Jurkat, Clone E6-1 (cell line): ENCODE measurements at places on chromosomes 2 and 18.

DNA sequence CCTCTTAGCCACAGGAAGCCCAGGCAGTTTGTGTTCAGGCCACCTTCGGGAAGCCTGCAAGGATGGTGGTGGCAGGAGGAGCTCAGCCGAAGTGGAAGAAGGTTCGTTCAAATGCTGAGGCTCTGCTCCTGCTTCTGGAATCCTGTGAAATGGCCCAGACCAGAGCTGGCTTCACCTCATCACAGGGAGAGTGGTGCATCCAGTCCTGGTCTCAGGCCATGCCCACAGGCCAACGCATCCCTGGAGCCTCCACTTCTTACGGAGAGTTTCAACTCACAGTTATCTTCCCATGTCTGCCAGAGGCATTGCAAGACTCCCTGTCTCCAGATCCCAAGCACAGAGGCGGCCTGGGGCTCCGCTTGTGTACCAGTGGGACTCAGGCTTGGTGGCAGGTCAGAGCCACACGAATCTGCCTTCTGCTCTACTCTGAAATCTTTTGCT is 82.3 kb downstream of the NDUFA10 start:
- DNase-seq = no peak

DNA sequence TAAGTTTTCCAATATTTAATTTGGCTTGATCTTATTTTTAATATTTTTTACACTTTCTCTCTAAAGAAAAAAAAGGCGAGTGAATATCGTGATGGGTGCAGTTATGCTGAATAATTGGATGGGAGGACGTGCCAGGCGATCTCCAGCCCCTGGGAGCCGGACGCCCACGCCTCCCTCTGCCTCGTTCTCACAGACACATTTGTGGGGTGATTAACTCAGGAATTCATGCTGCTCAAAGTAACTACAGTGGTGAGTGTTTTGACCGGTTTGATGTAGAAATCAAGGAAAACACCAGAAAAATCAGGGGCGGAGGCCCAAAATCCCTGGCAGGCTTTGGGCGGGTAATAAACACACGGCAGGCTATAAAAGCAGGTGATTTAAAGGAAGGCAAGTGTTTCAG is 736.8 kb upstream of the SALL3 start:
- no peak for DNase-seq

GRCh38 chr2:86347401-86347800 is 10.0 kb upstream of the REEP1 start:
- no peak for DNase-seq

DNA sequence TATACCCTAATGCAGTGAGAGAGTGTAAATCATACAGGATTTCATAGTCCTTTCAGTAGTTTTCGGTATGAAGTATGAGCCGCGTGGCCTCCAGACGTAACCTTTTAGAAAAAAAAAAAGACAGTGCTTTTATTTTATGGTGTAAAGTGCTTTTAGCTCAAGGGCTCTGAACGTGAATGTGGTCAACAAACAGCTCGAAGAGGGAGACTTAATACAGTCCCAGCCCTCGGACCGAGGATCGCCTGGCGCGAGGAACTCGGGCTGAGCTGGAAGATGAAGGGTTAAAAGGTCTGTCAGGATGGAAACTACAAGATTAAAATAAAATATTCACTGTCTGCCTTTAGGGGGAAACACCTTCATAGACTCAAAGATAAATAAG is 4.0 kb upstream of the BCL11A start:
- no peak for DNase-seq

DNA sequence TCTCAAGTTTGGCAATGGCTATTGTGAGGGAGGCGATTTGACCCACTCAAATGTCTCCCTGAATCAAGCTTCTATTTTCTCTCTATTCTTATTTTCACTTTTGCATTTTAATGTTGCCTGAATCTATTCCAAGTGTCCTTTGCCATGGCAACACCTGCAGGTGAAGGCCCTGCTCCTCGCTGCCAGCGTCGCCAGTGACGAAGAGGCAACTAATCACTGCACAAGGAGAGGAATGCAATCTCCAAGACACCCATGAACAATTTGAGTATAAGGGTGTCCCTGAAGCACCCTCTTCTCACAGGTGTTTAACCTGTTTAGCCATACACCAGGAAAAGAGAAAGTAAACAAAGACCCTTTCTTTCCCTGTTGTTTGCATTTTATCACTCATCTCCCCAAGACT is 165.6 kb upstream of the VRK2 start:
- DNase-seq = no peak

DNA sequence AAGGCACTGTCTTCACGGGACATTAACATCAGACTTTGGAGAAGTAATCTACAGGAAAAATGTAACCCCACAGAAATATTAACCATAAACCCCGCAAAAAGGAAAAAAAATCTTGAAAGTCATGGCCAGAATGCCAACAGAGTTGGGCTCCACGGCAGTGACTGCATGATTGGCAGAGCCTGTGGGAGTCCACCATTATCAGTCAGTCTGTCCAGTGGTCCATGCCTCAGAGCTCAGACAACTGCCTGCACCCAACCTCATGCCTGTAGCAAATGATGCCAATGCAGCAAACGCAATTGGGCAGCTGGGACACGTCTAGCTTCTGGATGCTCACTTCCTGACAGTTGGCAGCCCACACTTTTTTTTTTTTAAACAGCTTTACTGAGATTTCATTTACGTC is 5.1 kb upstream of the PPIG start:
- no peak for DNase-seq

DNA sequence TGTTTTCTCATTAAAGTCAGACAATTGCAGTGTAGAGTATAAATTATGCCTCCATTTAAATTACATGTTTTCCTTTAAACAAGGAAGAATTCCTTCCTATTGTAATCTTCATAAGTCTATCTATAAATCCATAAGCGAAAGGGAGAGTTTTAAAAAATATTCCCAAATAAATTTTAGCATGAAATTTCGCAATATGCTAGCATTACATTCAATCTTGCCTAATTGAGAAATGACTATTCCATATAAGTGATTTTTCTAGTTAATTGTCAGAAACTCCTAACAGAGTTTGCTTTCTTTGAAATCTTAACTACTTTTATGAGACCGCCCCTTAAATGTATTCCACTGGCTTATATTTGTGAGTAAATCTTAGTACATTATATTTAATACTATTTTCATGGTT is 133.1 kb upstream of the CRIM1 start:
- DNase-seq = no peak

GRCh38 chr2:6993229-6993640 is 76.0 kb downstream of the RNF144A start:
- no peak for DNase-seq

DNA sequence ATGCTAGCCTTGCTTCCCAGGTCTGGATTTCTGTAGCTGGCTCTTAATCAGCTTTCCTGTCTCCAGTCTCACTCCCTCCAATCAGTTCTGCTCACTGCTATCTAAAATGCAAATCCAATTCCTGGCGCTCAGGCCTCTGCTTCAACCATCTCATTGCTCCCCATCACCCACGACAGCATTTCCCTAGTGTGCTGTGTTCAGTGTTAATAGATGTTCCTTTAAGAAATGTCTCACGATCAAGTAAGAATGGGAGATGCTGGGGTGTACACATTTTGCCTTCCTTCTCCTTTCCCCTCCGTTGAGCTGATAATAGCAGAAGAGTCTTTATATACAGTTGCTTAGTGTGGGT is 1.6 kb upstream of the PUM2 start:
- no peak for DNase-seq

- no peak for DNase-seq
Observed at GRCh38 chr2:108612514-108613183, 78.4 kb downstream of the LIMS1 start.

GRCh38 chr2:174051741-174052583 is 86.8 kb upstream of the SP3 start:
- DNase-seq = no peak

DNA sequence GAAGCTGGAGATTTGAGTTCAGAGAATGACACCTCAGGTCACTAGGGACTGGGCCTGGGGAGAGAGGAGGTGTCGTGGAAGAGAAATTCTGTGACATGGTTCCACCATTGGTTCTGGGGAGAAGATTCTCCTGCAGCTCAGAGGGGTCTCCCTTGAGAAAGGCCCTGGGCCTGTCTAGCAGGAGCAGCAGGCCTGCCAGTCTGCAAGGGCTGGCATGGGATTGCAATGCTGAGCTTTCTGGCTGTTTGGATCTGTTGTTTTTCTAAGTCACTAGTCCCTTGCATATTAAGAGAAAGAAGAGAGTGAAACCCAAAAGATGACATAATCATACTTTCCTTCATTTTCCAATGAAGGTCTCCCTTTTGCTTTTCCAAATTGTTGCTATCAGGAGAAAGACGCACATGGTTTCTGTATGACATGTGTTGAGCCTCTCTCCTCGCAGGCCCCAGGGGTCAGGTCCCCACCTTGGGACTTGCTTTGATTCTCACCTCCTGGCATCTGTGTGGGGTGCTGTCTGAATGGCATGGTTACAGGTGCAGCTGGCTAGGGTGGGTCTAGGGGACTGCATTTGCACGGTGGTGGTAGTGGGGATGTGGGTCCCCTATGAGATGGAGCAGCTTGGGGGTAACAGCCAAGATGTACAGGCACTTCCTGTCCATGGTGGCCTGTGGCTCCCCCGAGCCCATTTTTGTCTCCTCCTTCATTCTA is 117.8 kb downstream of the GLI2 start:
- no peak for DNase-seq

DNA sequence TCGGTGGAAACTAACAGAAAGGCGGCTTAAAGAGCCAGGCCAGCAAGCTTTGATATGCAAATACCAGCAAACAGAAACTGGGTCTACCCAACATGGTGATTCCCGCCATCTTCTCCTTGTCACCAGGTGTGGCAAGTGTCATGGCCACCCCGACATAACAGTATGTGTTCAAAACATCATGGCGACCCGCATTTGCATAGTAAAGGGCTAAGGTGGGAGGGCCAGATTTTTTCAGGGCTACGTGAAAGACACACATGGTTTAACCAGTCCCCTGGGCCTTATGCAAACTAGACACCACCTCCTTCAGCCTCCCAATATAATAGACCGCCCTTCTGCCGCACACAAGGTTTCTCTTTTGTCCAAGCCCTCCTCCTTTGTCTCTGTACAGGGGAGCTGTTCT is 260.4 kb downstream of the METTL4 start:
- DNase-seq = no peak

DNA sequence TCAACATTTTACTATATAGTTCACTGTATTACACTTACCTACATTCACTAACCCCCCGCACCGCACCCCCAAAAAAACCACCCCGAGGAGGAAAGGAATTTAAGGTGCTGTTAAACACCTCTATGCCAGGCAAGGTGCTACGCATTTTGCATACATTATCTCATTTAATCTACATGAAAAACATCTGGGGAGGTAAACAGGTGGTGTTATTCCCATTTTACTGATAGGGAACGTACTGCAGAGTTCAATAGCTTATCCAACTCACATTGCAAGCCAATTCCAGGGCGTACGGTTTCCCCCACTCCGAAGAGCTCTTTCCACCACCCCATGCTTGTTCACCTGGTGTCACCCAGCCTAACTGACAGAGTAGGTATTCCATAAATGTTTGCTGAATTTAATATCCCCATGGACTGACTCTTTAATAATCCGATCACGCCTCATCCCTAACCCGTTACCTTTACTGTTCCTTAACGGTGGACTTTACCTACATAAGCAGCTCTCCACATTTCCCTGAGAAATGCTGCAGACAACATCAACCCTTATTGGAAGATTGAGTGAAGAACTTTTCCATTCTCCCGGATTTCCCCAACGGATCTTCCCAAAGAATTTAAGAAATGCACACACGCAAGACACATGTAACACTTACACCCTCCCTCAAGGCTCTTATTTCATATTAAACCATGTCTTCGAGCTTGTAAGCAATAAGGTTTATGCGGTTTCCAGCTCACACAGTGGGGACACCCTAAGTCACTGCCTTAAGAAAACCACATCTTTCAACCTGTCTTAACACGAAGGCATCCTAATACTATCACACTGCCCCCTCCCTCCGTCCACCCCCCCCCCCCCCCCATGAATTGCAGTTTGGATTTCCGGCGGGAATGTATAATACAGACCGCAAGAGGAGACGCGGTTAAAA is 1.2 kb downstream of the RAPH1 start:
- DNase-seq = peak; percentile 57

DNA sequence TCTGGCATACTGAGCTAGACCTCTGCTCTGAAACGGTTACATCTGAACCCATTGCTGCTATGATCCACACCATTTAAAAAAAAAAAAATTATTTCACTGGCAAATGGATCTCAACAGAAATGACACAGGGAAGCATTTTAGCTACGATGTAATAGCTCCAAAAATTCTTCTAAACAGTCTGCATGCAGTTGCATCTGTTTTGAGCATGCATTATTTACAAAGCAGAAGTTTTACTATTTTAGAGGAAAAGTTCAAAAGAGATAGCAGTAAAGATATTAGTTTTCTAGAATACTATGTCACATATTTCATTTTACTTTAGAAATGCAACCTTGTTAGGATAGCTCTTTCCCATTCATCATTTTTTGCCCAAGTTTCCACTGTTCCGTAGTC is 265.7 kb downstream of the MEIS1 start:
- no peak for DNase-seq

GRCh38 chr2:174581491-174581890 is 16.1 kb downstream of the WIPF1 start:
- DNase-seq = no peak
